Prostate gland (tissue), 2 donors: ENCODE measurements at places on chromosomes 16 and 17. TPM values are rescaled to one million over a fixed set of nuclear protein-coding genes. Genes with fewer than 3 reads are reported as not detected.

GRCh38 chr16:89764711-89765201 is 43.4 kb downstream of the ZNF276 start:
- no peak for DNase-seq
- no peaks in the 10 kb centered on the region for H3K36me3 ChIP-seq
- no peak overlapping the region for H3K27ac ChIP-seq

- no peaks in the 10 kb centered on the region for H3K36me3 ChIP-seq
- no peaks in the 10 kb centered on the region for H3K4me1 ChIP-seq
- DNase-seq: no peak
- no peak overlapping the region for H3K27ac ChIP-seq
Measured at GRCh38 chr17:27303734-27304133, 9.8 kb downstream of the WSB1 start.

GRCh38 chr17:72761431-72761830 is 331.1 kb downstream of the SLC39A11 start:
- no peak for DNase-seq
- H3K4me3 ChIP-seq: no peak overlapping the region
- no peaks in the 10 kb centered on the region for H3K4me1 ChIP-seq
- no peak overlapping the region for H3K27ac ChIP-seq
- no peaks in the 10 kb centered on the region for H3K27me3 ChIP-seq

GRCh38 chr16:56191156-56191815 is at the start of gene GNAO1:
Gene GNAO1, plus strand, starts transcription at chr16:56191489. Its CDS starts 747 bp downstream, at chr16:56192236.
- no peaks in the 10 kb centered on the region for H3K36me3 ChIP-seq
- DNase-seq: peak; percentile 49
- H3K4me3 ChIP-seq: peak within 1 kb of the TSS; percentile 67
- H3K27ac ChIP-seq: peak within 1 kb of the TSS; percentile 80
- no peaks in the 10 kb centered on the region for H3K27me3 ChIP-seq
- H3K4me1 ChIP-seq: no peaks in the 10 kb centered on the region

Gene DPEP3
- 49.9 TPM for total RNA-seq
